IMR-90 (cell line): ENCODE measurements at places on chromosomes 5 and 9.

DNA sequence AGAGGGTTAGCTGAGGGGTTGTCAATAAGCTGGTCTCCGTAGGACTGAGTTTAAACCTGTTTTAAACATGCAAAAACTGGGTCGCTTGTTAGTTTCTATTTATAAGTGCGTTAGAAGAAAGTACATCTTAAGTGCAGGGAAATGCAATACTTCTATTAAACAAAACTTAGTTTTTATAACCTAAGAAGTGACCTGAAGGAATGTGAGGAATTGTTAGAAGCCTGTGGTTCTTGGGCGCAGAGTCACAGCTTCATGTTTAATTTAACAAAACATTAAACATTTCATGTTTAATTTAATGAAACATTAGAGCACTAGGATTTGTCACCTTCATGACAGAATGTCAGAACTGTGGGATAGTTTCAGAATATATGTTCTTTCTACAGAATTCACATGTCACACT, 469.2 kb upstream of the WWC1 start:
- H3K27me3 ChIP-seq = peaks cover 37% of the 10 kb centered on the region
- DNase-seq = no peak
- no peak overlapping the region for H3K27ac ChIP-seq

DNA sequence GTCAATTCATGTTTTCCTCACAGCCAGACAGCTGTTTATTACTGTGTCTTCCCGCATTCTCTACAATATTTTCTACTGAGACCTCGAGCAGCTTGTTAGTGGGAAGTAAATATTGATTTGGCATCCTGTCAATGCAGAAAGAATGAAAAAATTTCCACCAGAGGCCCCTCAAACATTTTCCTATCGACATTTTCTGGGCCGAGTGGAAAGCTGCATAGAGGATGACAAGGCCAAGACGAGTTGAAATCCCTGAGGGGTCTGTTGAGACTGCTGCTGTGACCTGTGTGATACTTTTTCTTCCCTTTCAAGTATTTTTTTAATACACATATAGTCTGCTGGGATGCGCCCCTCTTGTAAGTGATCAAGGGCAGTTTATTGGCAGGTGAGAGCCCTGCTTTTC, 91.4 kb upstream of the SH3GL2 start:
- H3K4me3 ChIP-seq = no peak overlapping the region
- no peak overlapping the region for H3K27ac ChIP-seq
- no peaks in the 10 kb centered on the region for H3K27me3 ChIP-seq
- no peak for DNase-seq

DNA sequence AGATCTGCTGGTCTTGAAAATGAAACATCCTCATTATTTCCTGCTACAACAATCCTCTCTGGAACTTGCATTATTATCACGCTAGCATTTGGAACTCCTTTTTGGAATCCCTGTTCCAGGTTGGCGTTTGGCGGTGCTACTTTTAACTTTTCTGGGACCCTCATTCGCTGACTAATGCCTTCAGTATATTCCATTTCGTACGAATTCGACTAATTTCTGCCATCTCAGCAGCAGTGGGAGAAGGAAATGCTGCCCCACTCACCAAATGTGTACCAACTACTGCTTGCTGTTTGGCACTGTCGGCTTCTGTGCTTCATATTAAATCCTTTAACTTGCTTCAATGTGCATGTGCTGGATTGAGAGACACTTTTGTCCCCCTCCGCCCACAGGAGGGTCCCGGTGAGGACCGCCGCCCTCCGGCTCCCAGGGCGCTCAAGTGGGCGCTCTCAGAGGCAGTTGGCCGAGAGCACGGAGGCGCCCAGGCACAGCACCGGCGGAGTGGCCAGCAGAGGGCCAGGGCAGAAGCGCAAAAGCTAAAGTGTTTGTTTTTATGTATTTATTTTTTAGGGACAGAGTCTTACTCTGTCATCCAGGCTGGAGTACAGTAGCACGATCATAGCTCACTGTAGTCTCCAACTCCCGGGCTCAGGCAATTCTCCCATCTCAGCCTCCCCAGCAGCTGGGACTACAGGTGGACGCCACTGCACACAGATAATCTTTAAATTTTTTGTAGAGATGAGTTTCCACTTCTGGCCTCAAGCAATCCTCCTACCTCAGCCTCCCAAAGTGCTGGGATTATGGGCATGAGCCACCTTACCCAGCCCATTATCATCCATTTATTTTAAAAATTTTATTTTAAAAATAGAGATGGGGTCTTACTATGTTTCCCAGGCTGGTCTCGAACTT, 11.9 kb downstream of the PDE6A start:
- H3K4me1 ChIP-seq = peaks cover 3% of the 10 kb centered on the region
- H3K4me3 ChIP-seq = no peak overlapping the region
- no peak overlapping the region for H3K27ac ChIP-seq

DNA sequence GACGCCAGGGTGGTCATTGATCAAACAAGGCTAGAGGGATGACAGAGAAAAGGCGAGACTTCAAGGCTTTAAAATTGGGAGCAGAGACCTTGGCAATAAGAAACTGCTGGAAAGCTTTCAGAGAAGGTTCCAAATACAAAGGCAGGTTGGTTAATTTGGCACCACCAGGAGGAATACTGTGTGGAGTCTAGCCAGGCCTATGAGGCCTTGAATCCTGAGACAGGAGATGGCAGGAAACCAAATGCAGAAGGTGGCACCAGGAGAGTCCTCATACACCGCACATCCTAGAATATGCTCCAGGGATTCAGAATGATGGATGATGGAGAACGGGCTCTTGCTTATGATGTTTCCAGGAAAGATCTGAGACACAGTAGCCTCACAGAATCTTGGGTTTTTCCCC, 90.0 kb downstream of the MCTP1 start:
- DNase-seq = no peak
- no peaks in the 10 kb centered on the region for H3K4me1 ChIP-seq
- H3K4me3 ChIP-seq = no peak overlapping the region
- H3K27ac ChIP-seq = no peak overlapping the region

- H3K27me3 ChIP-seq = no peaks in the 10 kb centered on the region
- no peak overlapping the region for H3K27ac ChIP-seq
- H3K4me1 ChIP-seq = no peaks in the 10 kb centered on the region
- no peak overlapping the region for H3K4me3 ChIP-seq
These were observed 169.3 kb downstream of the NTRK2 start for GRCh38 chr9:84838879-84839278.

DNA sequence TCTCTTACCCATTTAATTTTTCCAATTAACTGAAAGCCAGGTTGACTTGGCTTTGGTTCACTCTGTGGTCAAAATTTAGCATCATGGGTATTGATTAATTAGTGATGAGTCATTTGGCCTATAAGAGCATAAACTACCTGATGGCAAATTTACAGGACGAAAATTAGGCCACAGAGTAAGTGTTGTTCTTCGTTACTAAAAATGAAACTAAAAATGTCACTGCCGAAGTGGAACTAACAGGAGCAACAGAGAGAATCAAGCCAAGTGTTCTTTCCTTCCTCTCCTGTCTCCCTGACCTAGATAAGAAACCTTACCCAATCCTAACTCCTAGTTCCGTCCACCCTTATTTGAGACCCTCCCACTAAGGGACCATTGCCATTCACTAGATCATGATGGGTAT, 176.9 kb downstream of the RAB3C start:
- no peak for DNase-seq
- no peak overlapping the region; the same call in 1 of the 2 replicates for H3K4me3 ChIP-seq
- H3K36me3 ChIP-seq = no peaks in the 10 kb centered on the region
- H3K4me1 ChIP-seq = no peaks in the 10 kb centered on the region
- H3K27me3 ChIP-seq = no peaks in the 10 kb centered on the region

GRCh38 chr9:84271921-84272556, 68.5 kb downstream of the SLC28A3 start:
- H3K4me1 ChIP-seq = peaks cover 4% of the 10 kb centered on the region; the same call in 1 of the 2 replicates
- DNase-seq = peak; percentile 13

DNA sequence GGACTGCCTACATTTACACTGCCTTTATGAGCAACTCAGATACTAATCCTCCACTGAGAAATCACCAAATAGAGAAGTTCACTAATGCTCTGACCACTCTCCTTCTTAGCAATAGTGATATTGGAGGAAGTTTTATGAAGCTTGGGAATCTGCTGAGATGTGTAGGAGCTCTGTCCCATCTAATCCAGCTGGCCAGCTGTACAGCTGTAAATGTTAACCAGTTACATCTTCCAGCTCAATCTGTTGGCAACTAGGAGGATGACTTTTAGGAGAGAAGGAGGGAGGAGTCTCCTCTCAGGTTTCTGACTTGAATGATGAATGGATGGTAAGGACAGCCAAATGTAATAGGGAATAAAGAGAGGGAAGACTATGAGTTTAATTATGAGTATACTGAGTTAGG, 36.3 kb upstream of the LRRC19 start:
- H3K4me3 ChIP-seq = no peak overlapping the region
- DNase-seq = no peak
- no peaks in the 10 kb centered on the region for H3K27me3 ChIP-seq
- no peaks in the 10 kb centered on the region; the same call in 1 of the 2 replicates for H3K36me3 ChIP-seq
- H3K4me1 ChIP-seq = no peaks in the 10 kb centered on the region

DNA sequence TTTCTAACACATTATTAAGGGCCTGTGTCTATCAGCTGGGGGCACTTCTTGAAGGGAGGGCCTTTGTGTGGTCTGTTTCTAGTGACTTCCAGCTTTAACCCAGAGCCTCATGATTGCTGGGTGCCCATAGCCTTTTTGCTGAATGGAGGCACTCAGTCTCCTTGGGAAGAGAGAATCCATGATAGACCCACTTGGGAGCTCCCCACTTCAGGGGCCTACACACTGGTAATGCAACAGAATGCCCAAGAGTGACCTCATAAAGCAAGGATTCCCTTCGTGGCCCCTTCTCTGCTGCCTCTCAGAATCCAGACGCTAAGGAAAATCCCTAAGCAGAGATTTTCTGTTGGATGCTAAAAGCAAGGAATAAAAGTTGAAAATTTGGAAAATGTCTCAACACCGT, at the start of gene CATSPER3:
Gene CATSPER3 (plus strand): TSS at position 301 of the 400 bp plus-strand sequence. CDS start 85 bp downstream, at position 386.
- no peak within 1 kb of the TSS for H3K4me3 ChIP-seq
- no peaks in the 10 kb centered on the region for H3K36me3 ChIP-seq
- H3K27ac ChIP-seq = no peak within 1 kb of the TSS
- no peaks in the 10 kb centered on the region for H3K27me3 ChIP-seq
